ENCODE measurements at places on chromosomes 1 and 21.

- DNase-seq, result no peak
These were observed 468.7 kb upstream of the B3GALT2 start for GRCh38 chr1:193654951-193655735.

- no peak for DNase-seq
These were observed 21.7 kb downstream of the TCHHL1 start for GRCh38 chr1:152067150-152067549.

GRCh38 chr1:70468180-70468579, 57.1 kb downstream of the CTH start:
- no peak for DNase-seq

DNA sequence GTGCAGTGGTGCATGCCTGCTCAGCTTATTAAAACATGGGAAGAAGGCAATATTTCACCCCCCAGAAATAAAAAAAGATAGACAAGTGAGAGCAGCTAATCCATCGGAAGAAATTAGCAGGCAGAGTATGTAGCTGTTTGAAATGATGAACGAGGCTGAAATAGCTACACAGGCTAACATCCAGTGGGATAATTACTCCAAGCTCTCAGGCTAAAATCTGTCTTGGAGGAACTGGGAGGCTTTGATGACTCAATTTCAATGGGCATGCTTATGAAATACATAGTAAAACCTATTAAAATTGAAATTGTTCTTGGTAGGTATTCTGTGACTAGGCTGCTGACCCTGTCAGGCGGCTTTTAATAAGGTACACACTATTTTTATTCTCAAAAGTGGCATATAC, 84.1 kb upstream of the RRP15 start:
- no peak for DNase-seq

- peak; percentile 16 for DNase-seq
These were observed 50.5 kb downstream of the PRKCZ start for GRCh38 chr1:2100780-2101108.

DNA sequence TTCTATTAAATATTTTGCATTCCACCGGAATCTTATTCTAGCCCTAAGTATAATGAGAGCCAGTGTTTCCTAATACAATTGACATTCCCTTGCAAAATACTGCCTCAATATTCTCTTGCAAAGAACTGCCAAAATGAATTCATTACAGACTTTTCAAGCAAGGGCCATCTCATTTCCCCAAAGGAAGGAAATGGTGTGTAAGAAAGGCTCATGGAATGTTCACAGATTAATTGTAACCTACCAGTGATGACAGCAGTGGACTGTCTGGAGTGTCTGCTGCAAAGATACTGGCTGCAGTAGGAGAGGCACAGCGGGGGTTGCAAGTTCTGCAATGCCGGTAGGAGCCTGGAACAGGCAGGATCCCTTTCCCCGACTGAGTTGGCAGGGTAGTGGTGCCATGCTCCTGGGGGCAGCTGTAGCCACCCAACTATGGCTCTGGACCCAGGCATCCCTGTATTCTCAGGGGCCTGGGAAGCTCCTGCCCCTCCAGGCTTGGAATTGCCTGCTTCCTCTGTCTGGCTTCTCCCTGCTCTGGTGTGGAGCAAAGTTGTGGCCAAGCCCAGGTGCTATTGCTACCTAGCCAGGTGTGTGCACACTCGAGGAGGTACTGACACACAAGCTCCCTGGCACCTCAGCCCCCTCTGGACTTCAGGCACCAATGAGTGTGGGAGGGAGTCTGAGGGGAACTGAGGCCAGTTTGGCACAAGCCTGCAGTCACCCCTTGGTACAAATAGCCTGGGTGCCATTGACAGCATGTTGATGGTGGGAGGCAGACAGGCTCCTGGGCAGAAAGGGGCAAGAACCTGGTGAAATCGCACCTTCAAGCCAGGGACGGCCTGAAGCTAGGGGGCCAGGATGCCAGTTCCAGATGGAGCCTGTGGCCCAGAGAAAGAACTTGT, 1371.0 kb downstream of the KCNT2 start:
- DNase-seq, result no peak

GRCh38 chr1:119682141-119682540, 29.6 kb upstream of the PHGDH start:
- DNase-seq, result no peak

DNA sequence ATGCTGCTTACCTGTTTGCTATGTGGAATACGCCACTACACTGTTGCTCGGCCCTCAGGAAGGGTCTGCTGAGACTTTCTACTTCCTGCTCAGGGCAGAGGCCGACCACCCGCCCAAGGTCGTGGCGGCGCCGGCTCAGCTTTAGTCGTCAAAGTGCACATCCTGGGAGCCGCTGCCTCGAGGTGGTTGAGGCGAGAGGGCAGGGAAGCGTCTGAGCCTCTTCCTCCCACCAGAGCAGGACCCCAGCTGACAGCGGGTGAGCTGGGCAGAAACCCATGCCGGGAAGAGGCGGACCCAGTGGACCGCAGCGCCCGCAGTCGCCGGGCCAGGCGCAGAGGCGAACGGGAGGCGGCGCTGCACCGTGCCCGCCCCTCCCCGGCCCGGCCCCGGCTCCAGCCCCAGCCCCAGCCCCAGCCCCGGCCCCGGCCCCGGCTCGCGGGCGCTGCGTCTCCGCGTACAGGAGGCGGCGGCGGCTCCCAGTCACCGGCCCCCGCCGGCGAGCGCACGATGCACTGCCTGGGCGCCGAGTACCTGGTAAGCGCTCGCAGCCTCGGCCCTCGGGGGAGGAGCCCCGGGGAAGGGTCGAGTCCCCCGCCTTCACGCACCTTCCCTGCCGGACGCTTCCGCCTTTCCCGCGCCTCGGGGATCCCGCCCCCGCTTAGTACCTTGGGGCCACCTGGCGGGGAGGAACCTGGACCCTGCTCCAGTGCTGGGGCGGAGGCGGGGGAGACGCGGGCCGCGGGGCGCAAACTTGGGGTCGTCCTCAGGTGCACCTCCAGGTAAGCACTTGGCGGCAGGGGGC, at the start of gene SLC44A3:
TSS of gene SLC44A3 (plus strand) at position 413 of the 802 bp plus-strand sequence. CDS start at position 508, 95 bp downstream.
- DNase-seq, result peak; percentile 79

GRCh38 chr1:226123212-226123560, 60.7 kb downstream of the H3-3A start:
- DNase-seq, result no peak

DNA sequence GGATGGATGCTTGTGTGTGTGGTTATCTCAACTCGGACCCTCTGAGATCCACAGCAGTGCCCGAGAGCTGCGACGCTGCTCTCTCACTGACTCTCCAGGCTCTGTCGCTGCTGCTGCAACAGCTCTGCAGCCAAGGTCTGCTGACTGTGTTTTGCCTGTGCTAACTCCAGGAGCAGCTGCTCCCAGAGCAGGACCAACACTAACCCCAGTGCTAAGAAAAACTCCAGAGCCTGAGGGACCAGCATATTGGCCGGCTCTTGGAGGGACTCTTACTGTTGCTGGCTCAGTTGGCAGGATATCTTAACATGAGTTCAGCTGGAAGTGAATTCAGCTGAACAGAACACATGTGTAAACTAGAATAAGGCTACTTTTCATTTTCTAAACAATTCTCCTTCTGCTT, 4.4 kb downstream of the LCE2C start:
- no peak for DNase-seq

GRCh38 chr1:166233750-166234366, 67.1 kb upstream of the FAM78B start:
- no peak for DNase-seq

DNA sequence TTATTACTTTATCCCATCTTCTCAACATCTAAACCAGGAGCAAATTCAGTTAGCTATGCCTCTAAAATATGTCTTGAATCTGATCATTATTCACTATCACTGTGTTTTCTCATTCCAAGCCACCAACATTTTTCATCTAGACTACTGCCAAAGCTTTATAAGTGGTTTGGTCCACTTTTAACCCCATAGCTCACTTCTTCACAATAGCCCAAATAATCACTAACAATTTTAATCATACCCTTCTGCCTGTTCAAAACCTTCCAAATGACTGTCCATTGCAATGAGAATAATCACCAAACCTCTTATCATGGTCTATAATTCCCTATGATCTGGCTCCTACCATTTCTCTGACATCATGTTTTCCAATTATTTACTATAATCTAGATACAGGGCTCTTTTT, 149.8 kb upstream of the ZNHIT6 start:
- DNase-seq, result no peak

DNA sequence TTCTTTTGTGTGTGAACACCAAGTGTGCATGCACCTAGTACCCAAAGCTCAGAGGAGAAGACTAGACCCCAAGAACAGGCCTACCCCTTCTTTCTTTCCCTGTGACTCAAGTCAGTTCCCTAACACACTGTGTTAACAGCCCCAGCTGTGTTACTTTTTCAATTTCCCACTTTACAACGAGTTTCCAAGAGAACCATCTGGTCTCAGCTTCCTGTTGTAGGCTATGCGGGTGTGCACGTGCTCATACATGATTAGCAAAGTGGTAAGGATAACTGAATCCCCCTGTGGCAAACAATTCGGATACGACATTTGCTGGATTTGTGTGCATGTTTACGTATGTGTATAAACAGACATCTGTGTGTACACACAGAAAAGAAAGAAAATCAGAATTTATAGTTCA, 17.9 kb downstream of the IFNAR2 start:
- DNase-seq, result no peak

GRCh38 chr1:232534552-232535517, 95.1 kb downstream of the SIPA1L2 start:
- no peak for DNase-seq

GRCh38 chr21:44946254-44947041, 6.6 kb downstream of the SLX9 start:
- DNase-seq, result peak; percentile 65

DNA sequence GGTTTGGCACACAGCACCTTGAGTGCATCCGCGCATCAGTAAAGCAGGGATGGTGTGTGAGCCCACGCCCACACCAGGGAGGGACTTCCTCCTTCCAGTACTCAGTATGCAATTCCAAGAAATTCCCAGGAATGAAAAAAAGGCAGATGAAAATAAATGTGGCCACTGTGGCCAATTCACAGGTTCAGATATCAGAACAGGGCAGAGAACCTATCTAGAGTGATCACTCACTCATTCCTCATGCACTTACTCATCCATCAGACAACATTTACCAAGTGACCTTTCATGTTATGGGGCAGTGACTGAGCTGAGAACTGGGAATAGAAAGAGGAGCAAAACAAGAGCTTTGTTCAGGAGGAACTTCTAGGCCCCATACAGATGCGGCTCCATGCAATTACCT, 113.7 kb downstream of the ZSCAN20 start:
- DNase-seq, result no peak

GRCh38 chr1:151565502-151566189, 25.5 kb downstream of the TUFT1 start:
- DNase-seq, result no peak
